ENCODE measurements at places on chromosomes 6 and 20.

GRCh38 chr20:18032977-18033892 is 24.5 kb downstream of the OVOL2 start:
- DNase-seq: no peak

GRCh38 chr20:62959998-62960436 is 7.5 kb downstream of the SLC17A9 start:
- no peak for DNase-seq

DNA sequence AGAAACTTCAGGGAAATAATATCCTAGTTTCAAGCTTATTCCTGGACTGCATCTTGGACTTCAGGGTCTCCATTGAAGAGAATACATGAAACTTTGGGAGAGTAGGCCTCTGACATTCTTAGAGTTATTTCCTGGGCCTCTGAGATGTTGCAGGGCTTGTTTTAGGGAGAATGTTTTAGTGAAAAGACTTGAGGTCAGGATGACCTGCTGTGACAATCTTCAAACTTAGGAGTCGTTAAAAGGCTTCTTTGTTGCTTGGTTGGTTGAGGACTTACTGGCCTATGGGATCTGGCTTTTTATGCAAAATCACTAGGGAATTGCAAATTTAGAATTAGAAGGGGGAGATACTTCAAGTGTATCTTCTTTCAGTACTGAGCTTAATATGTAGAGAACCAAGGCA is 613.2 kb upstream of the FLRT3 start:
- DNase-seq: no peak

- no peak for DNase-seq
Observed at GRCh38 chr6:3749977-3750316, 1.6 kb downstream of the PXDC1 start.

- DNase-seq: no peak
Observed at GRCh38 chr6:22222469-22222868, 74.4 kb downstream of the PRL start.

- no peak for DNase-seq
Observed at GRCh38 chr20:16752082-16752481, 3.9 kb downstream of the OTOR start.

GRCh38 chr6:126204598-126204997 is 135.3 kb upstream of the CENPW start:
- no peak for DNase-seq

DNA sequence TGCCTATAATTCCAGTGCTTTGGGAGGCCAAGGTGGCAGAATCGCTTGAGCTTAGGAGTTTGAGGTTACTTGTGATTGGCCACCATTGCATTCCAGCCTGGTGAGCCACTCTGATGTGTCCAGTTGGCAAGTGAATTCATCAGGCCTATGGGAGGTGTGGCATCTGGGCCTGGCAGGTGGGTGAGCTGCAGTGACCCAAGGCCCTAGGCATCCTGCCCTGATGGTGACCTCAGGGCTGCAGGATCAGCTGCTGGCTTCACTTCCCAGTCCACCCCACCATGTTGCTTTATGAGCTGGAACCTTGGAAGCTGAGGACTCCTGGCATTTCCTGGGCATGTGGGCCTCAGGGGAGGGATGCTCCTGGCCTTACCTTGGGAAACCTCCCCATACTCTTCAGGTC is 20.5 kb downstream of the RSPH9 start:
- no peak for DNase-seq

DNA sequence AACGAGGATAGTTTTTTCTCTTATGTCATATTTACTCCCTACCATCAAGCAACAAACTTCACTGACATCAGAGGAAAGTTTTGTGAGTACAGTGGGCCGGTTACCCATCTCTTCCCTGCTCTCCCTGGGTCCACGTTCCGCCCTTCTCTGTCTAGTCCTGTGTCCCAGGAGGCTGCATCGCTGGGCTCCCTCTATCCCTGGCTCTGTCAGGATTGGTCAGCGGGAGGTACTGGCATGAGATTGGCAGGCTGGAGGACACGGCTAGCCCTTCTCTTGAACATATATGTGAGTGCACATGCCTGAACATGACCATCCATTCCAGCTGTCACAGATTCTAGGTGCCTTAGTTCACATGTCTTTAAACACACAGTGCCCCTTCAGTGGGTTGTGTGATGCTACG is 30.3 kb upstream of the TMEM181 start:
- DNase-seq: no peak

GRCh38 chr6:66771626-66772025 is 1064.6 kb upstream of the EYS start:
- DNase-seq: no peak

GRCh38 chr6:150183105-150183504 is 40.3 kb downstream of the PPP1R14C start:
- DNase-seq: no peak

GRCh38 chr20:2405693-2406065 is 25.0 kb downstream of the TGM6 start:
- DNase-seq: no peak

DNA sequence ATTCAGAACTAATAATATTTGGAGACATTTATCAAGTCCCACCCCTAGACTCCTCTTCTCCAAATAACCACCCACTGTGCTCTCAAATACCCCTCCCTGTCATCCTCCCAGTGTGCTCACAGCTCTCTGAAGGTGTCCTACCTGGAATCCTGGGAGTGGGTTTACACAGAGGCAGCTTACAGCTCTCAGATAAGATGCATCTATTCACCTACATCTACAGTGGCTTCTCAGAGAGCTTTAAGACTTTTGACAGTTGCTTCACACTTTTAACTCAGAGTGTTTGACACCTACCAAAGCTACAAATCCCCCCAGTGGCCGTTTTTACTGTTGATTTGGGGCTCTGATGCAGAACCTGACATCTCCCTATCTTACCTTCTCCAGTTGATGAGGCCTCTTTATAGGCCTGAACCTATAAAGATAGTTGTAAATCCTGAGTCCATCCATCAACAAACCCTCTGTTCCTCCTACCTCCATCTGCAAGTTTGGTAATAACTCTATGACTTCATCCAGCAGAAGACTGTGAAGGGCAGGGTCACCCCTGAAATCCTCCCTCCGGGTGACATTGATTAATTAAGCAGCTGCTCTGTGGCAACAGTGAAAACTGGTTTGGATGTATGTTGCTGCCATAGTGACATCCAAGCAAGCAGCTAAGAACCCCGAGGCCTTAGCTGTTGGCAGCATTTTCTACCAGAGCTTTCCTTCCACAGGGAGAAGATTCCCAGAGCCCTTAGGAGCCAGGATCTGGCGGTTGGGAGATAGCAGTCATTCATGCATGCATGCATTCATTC is 226.1 kb upstream of the RREB1 start:
- no peak for DNase-seq

DNA sequence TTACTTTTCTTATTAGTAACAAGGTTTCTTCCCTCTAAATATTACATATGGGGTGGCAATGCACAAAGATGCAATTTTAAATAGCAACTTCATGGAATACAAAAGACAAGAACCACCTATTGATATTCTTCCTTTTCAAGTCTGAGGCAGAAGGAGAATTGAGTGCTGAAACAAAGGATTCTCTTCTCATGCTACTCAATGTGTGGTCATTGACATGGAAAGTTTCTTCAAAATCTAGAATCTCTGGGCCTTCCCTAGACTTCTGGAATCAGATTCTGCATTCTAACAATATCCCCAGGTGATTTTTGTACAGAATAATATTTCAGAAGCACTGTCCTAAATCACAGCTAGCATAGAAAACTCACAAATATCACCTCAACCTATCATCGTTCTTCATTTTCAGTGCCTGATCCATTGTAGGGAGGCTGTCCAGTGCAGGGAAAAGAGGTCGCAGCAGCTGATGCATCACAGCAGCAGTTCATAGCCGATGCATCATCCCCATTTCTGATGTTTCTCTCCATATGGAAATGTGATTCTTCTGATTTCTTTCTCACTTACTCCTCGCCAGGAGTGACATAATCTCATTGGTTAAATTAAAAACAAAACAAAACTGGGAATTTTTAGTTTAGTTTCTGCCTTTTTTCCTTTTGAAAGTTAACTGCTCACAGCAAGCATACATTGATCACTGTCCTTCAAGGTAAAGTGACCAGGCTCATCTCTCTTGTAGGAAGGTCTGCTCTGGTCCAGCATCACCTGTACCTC is 139.5 kb upstream of the FAM83B start:
- no peak for DNase-seq

DNA sequence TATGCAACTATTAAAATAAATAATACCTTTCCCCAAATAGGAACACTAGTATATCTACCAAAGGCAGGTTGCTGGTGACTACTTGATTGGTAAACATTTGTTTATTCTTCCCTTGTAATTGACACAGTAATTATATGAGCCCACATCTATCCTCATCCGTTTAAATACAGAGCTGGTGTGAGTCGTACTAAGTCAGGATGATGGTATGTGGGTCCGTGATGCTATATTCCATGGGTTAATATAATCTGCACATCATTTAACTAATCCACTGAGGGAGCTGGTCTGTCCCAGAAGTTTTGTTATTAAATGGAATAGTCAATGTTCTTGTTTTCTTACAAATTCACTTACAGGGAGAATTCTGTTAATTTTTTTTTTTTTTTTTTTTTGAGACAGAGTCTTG is 164.0 kb upstream of the AGPAT4 start:
- DNase-seq: no peak

GRCh38 chr20:620246-620645 is 10.1 kb upstream of the TCF15 start:
- no peak for DNase-seq

- peak; percentile 73 for DNase-seq
Observed at GRCh38 chr6:27133281-27134227, 113.9 kb upstream of the PRSS16 start.

DNA sequence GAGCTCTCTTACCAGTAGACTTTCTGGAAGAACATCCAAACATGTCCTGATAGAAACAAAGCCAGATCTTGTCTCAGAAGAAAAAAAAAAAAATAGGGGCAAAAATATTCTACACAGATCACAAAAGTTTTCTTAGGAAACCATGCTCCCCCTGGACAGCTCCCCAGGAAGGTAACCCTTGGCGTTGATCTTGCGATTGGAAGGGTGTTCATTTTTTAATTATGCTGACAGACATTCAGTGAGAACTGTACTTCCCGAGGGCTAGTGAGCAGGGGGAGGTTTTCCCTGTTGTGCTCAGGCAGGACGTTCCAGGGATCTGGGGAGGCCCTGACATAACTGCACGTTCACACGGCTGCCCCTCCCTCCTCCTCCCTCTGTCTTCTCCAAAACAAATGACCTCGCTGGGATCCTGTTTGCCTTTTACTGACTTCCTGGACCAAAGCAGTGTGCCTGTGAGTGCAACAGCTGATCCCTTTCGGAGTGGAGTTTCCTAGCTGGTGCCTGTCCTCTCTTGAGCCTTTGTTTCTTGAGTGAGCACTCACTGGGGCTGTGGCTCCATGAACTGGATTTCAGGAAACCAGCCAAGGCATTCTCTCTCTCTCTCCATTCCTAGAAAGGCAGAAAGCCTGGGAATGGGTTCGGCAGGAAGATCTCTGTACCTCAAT is 46.7 kb downstream of the MARCKS start:
- DNase-seq: no peak

GRCh38 chr20:4344670-4345069 is 329.3 kb upstream of the RNF24 start:
- no peak for DNase-seq

DNA sequence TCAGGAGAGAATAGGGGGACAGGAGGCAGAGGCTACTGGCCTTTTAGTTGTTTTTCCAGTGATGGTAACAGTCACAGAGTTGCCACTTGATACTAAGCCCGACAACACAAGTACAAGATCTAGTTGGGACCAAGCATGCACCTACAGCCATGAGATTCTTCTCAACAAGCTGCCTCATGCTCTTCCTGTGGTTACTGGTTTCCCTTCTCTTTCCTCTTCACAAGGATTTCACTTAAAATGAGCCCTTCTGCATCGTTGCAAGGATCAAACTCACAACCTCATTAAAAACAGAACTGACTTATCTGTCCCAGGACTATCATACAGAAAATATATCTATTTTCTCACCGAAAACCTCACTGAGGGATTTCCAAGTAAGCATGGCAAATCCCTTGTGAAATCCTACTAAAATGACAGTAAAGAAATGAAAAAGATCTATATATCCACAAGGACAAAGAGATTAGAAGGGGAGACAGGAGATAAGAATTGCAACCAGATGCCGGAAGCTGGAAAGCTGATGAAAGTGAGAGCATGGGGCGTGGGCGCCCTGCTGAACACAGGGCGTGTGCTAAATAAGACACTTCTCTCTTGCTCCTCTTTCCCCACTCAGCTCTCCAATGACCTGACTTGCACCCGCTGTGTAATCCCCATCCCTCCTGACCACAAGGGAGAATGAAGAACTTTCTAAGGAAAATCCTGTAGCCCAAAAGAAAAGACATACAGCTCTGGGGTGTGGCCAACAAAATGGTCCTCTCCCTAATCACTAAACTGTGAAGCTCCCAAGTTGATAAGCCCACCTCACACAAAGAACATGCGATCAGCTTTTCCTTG is 13.4 kb downstream of the MTFR2 start:
- no peak for DNase-seq

GRCh38 chr6:38152620-38153019 is 333.1 kb downstream of the ZFAND3 start:
- DNase-seq: no peak

GRCh38 chr6:12608016-12608860 is 108.3 kb upstream of the PHACTR1 start:
- no peak for DNase-seq

- no peak for DNase-seq
Observed at GRCh38 chr20:50231854-50232253, 41.2 kb downstream of the CEBPB start.

DNA sequence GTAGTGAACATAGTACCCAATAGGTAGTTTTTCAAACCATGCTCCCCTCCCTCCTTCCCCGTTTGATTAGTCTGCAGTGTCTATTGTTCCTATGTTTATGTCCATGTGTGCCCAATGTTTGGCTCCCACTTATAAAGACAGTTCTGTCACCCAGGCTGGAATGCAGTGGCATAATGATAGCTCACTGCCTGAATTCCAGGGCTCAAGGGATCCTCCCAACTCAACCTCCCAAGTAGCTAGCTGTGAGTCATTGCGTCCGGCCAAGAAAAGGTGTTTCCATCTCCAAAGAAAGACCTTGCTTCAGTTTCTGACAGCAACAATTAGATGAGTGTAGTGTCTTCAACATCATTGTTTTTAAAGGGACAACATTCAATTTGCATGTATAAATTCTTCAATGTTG is 131.1 kb upstream of the CEP162 start:
- no peak for DNase-seq

DNA sequence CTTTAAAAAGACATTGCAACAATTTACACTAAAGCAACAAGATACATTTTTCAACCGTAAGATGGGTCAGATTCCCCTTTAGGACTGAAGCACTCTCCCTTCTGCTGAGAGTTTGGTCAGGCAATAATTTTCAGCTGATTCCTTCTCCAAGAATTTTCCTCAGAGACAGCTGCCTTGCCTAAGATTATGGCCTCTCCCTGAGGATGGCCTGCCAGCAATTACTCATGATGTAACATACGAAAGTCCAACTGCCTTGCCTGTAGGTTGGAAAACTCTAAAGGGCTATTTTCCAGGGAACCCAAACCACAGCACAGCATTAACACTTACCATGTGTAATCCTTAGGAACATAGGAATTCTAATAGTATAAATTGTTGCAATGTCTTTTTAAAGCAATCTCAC is 229.1 kb upstream of the FLRT3 start:
- no peak for DNase-seq

GRCh38 chr6:82783587-82784236 is 281.9 kb downstream of the UBE3D start:
- no peak for DNase-seq

- DNase-seq: no peak
Observed at GRCh38 chr6:168623736-168624135, 182.8 kb downstream of the SMOC2 start.

- DNase-seq: no peak
Observed at GRCh38 chr20:19827818-19828217, 69.8 kb downstream of the RIN2 start.

All from stimulated activated naive B cell treated with anti-CD40 and anti-IgM and Interleukin-4, amounts not matched to agents 10 μg/mL and 1 μg/mL and 100 μg/mL, for 72 hours (primary cell).